ENCODE measurements at places on chromosomes 3 and 15. TPM values are rescaled to one million over a fixed set of nuclear protein-coding genes. Genes with fewer than 3 reads are reported as not detected.

- DNase-seq, result no peak
These were observed 33.6 kb downstream of the EAF1 start for GRCh38 chr3:15460891-15461531.

GRCh38 chr3:56796202-56796601 lies 5.5 kb downstream of the ARHGEF3 start:
- no peak for DNase-seq

The CELF6 gene
- 3.8 TPM for total RNA-seq

The SAMMSON gene
- 0.30 TPM for total RNA-seq

The ARHGEF26 gene
- total RNA-seq, result 13.4 TPM

GRCh38 chr3:48410205-48411040 lies 19.5 kb downstream of the PLXNB1 start:
- peak; percentile 24 for DNase-seq

The LDHAL6B gene
- not detected for total RNA-seq

The LIPC gene
- 0.80 TPM for total RNA-seq

DNA sequence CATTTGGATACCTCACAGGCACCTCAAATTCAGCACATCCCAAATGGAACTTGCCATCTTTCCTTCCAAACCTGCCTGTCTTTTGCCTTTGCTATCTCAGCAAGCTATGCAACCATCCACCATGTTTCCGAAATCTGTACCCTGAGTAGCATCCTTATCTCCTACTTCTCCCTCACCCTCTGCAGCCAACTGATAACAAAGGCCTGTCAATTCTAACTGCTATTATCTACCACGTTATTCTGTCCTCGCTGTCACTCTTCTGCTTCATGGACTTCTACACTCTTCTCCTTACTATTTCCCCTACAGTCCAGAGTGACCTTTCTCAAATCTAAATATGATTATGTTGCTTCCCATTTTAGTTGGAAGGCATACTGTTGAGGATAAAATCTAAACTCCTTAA lies 25.5 kb upstream of the TAFA4 start:
- DNase-seq, result no peak

- no peak for DNase-seq
These were observed 67.0 kb downstream of the MCTP2 start for GRCh38 chr15:94298364-94298763.

The XCR1 gene
- total RNA-seq, result 0.05 TPM

- DNase-seq, result no peak
These were observed 219.0 kb downstream of the ITPR1 start for GRCh38 chr3:4712109-4712508.

The TMEM40 gene
- 0.80 TPM for total RNA-seq

- no peak for DNase-seq
These were observed 23.8 kb upstream of the CORO2B start for GRCh38 chr15:68554721-68555678.

The GHSR gene
- not detected for total RNA-seq

The LTK gene
- 0.46 TPM for total RNA-seq

DNA sequence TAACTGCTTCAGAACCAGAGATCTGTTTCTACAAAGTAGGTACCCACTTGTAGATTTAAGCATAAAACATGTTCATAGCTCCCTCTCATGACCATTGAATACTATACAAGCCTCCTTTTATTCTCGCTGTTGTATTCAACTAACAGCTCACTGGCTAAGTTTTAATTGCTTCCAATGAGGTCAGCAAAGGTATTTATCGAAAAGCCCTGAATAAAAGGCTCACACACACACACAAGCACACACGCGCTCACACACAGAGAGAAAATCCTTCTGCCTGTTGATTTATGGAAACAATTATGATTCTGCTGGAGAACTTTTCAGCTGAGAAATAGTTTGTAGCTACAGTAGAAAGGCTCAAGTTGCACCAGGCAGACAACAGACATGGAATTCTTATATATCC lies at the start of gene FGF7:
TSS of gene FGF7 (plus strand) at position 222 of the 400 bp plus-strand sequence. CDS start 1,056 bp downstream, outside the sequence.
- DNase-seq, result peak; percentile 29

The SCN11A gene
- under 0.01 TPM for total RNA-seq

DNA sequence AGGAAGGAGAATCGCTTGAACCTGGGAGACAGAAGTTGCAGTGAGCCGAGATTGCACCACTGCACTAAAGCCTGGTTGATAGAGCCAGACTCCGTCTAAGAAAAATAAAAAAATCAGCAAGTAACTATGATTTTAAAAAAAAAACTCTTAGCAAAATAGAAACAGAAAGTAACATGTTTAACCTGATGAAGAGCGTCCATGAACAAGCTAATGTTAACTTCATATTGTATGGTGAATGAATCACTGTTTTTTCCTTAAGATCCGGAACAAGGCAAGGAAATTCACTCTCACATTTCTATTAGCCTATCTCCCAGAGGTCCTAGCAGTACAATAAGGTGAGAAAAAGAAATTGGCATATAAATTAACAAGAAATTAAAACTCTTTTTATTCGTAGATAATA lies 69.0 kb downstream of the RFX7 start:
- DNase-seq, result no peak

The OTOL1 gene
- total RNA-seq, result not detected

GRCh38 chr3:194262925-194263305 lies 88.2 kb downstream of the CPN2 start:
- DNase-seq, result no peak

DNA sequence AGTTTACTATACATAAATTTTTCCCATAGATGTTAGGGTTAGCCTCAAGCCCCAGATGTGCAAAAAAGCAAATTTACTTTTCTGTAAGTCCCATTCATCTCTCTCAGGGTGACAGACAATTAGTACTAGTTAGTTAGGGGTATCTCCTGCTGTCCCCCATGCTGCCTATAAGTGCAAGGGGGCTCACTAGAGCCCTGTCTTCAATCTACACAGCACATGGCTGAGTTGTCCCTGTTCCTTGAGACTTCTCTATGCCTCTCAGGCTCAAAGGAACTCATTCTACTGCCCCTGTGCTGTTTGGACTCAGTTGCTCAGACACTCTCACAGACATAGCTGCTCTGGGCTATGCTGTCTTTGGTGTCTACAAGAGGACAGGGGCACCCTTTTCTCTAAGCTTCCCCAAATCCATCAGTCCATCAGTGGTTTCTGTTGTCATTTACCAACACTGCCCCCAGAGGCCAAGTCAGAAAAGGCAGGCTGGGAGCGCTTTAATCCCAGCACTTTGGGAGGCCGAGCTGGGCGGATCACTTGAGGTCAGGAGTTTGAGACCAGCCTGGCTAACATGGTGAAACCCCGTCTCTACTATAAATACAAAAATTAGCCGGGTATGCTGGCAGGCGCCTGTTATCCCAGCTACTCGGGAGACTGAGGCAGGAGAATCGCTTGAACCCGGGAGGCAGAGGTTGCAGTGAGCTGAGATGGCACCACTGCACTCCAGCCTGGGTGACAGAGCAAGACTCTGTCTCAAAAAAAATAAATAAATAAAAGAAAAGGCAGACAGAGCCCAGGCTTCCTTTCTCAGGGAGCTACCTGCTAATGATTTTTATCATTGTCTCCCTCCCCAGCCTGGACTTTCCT lies 31.4 kb upstream of the PRTG start:
- DNase-seq, result no peak

The SLC28A2 gene
- not detected for total RNA-seq

DNA sequence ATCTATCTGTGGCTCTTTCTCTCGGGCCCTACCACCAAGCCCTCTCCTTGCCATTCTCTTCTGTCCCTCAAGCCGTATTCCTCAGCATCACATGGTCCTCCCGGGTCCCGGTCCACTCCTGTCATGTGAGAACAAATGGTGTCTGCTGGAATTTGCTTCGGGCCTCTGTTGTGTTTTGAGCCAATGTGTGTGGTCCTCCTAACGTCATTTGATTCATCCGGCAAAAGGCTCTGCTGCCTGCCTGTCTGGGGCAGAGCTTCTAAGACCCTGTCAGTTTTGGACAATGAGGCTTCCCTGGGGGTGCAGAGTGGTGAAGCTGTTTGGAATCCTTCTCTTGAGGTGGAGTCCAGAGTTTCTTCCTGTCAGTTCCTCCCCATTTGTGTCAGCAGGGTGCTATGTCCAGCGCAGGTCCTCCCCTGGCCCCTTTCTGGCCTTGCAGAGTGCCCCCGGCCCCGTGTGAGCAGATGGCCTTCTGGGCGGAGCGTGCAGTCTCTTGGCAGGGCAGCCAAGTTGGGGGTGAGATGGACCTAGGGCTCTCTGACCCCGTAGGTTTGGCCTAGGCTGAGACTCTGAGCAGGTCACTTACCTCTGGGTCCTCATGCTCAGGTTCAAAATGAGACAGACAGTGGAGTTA lies 93.6 kb downstream of the APBA2 start:
- DNase-seq, result no peak

GRCh38 chr15:85474700-85475316 lies 94.4 kb downstream of the AKAP13 start:
- no peak for DNase-seq

- DNase-seq, result no peak
These were observed 33.1 kb downstream of the TBC1D5 start for GRCh38 chr3:17709236-17709810.

- DNase-seq, result no peak
These were observed 2.0 kb downstream of the ATP2C1 start for GRCh38 chr3:130895690-130896488.

DNA sequence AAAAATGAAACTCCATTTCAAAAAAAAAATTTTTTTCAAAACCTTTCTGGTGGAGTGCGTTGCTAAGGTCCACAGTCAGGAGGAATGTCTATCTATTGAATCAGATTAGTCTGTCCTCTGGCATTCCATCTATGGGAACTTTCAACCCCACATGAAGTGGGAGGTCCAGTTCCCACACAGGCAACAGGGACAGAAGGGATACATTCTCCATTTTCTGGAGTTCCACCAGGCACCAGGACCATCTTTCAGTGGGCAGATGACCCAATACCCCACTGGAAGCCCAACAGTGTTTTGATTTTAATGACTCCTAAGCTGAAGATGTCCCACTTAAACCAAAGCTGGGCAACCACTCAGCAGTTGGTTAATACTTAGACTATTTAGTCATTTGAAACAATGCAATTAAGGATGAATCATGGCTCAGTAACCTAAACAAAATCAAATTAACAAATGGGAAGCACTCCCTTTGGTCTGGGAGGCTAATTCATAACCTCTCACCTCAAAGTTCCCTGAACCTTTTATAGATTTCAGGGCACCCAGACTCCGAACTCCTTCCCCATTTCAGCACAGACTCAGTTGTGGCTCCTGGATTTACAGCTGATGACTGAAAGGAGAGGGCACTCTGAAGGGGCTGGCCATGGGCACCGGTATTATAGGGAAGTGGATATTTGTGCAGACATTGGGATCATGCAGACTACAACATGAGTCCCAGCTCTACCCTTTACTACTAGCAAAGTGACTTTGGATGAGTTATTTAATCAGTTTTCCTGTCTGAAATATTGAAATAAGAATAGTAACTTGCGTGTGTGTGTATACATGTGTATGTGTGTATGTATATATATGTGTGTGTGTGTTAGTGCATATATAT lies 264.3 kb upstream of the LRTM1 start:
- no peak for DNase-seq
